H9 (cell line): ENCODE measurements at places on chromosomes 16 and 17. TPM values are rescaled to one million over a fixed set of nuclear protein-coding genes. Genes with fewer than 3 reads are reported as not detected.

GSG1L2 gene
- total RNA-seq = not detected in 2 replicates

SYT17 gene
- 2.6 and 3.0 TPM in 2 replicates for total RNA-seq

UTP18 gene
- total RNA-seq = 78.3 and 79.5 TPM in 2 replicates

NQO1 gene
- 64.6 and 66.9 TPM in 2 replicates for total RNA-seq

KRTAP9-8 gene
- not detected in 2 replicates for total RNA-seq

LRRC45 gene
- 28.7 and 30.6 TPM in 2 replicates for total RNA-seq

PLXDC1 gene
- 1.6 and 2.0 TPM in 2 replicates for total RNA-seq

GAST gene
- not detected in 2 replicates for total RNA-seq

MT3 gene
- 0.61 TPM in 1 of 2 replicates, not detected in the other for total RNA-seq

DNA sequence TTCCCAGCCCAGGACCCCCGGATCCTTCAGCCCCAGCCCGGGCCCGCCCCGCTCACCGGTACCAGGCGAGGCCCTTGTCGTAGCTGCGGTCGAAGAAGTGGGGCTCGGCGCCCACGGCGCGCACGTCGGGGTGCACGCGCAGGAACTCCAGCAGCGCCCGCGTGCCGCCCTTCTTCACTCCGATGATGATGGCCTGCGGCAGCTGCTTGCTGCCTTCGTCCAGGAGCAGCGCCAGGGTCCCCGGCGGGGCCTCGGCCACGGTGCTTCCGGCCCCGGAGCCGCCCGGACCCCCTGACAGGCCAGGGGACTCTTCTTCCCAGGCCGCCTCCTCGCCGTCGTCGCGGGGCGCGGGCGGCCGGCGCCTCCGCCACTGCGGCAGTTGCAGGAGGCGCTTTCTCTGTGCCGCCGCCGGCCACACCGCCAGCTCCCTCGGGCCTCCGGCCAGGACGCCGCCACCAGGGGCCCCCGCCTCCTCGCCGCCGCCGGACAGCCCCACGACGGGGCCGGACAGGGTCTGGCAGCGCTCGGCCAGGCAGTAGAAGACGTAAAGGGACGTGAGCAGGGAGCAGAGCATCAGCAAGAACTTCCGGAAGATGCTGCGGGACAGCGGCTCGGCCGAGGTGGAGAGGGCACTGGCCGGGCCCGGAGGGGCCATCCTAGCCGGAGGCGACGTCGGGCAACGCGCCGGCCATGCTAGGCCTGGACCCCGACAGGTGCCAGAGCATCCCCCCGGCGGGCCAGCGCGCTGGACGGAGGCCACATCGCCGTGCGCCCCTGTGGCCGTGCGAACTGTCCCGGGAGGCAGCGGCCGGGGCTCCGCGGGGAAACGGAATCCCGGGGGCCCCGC, 1.0 kb downstream of the HS3ST3A1 start:
- DNase-seq = peak; percentile 57
- no peaks in the 10 kb centered on the region for H3K36me3 ChIP-seq
- H3K4me3 ChIP-seq = peak overlapping the region; percentile 86

GRCh38 chr17:39027455-39028035, 60.3 kb upstream of the FBXO47 start:
- H3K4me3 ChIP-seq = peak overlapping the region; percentile 79
- no peaks in the 10 kb centered on the region for H3K36me3 ChIP-seq
- DNase-seq = no peak
- no peak overlapping the region for H3K27ac ChIP-seq
- H3K27me3 ChIP-seq = no peaks in the 10 kb centered on the region

- peaks cover 24% of the 10 kb centered on the region for H3K36me3 ChIP-seq
- H3K27ac ChIP-seq = no peak overlapping the region
- DNase-seq = peak; percentile 19
- peaks cover 3% of the 10 kb centered on the region; the same call in 1 of the 2 replicates for H3K4me1 ChIP-seq
- H3K4me3 ChIP-seq = no peak overlapping the region
Measured at GRCh38 chr16:67235816-67236562, 9.1 kb downstream of the TMEM208 start.

DNA sequence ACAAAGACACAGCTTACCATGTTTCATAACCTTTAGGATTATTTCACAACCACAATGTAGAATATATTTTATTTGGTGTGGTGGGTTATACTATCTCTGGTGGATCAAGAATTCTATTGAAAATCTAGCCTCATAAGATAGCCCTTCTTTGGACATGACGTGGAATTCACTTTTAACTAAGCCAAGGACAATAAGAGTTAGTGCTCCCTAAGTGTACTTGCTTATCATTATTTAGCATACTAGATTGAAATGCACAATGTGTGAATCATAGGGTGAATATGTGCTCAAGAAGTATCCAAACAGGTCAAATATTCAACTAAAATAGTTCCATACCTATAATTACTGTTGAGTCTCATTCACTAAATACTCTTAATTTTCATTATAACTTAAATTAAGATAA, 1179.5 kb upstream of the GOT2 start:
- no peak for DNase-seq
- no peaks in the 10 kb centered on the region for H3K36me3 ChIP-seq
- H3K4me1 ChIP-seq = peaks cover 4% of the 10 kb centered on the region
- no peaks in the 10 kb centered on the region for H3K27me3 ChIP-seq

GRCh38 chr16:89444728-89445127, 45.6 kb downstream of the ANKRD11 start:
- H3K4me3 ChIP-seq = no peak overlapping the region
- H3K36me3 ChIP-seq = peaks cover 14% of the 10 kb centered on the region
- peaks cover 11% of the 10 kb centered on the region; the same call in 1 of the 2 replicates for H3K4me1 ChIP-seq
- H3K27me3 ChIP-seq = no peaks in the 10 kb centered on the region

DNA sequence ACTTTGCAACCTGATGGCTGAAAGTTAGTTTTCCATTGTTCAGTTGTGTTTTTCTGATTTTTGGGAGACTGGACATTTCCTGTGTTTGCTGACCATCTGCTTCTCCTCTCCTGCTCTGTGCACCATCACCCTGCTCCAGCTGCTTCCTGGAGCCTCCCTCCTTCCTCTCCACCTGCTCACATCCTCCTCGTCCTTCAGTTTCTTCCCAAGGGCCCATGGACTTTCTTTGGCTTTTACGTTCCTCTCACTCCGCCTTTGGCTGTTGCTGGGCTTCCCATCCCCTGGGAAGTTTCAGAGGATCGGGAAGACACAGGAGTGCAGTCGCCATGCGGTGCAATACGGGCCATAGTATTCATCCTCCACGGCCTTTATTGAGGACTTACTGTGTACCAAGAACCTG, 61.6 kb downstream of the TNFRSF13B start:
- no peaks in the 10 kb centered on the region for H3K4me1 ChIP-seq
- H3K27me3 ChIP-seq = no peaks in the 10 kb centered on the region
- peak; percentile 25 for DNase-seq
- no peaks in the 10 kb centered on the region for H3K36me3 ChIP-seq
- H3K4me3 ChIP-seq = no peak overlapping the region

GRCh38 chr16:15599303-15600070, 43.5 kb downstream of the MARF1 start:
- no peaks in the 10 kb centered on the region for H3K27me3 ChIP-seq
- H3K36me3 ChIP-seq = peaks cover 81% of the 10 kb centered on the region
- H3K4me1 ChIP-seq = no peaks in the 10 kb centered on the region
- no peak for DNase-seq

DNA sequence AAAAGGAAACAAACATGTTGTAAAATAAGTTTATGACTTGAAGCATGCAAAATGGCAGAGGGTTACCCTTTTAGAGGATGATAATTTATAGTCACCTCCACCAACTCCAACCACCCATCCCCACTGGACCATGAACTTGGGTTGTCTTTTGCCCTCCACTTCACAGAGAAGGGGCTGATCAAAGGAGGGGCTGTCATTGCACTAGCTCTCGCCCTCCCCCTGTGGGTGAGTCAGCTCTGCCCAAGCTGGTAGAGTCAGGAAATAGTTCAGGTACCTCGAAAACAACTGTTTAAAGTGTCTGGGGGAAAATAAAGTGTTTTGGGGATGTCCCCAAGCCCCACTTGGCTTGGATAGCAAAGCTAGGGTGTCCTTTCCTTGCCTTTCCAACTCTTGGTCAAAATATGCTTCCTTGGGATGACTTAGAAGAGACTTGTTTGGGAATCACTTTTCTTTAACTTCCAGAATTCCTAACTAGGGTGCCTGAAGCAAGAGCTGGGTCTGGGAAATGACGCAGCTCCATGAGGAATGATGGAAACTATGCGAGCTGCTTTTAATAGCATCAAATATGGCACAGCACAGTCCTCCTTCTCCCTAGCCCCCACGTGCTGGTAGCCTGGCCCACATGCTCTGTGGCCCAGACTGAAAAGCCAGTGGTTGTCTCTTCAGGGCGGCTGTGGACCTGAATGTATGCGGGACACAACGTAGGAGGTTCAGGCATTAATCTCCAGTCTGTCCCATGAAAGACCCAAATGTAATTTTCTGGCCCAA, 40.7 kb downstream of the TBX4 start:
- no peaks in the 10 kb centered on the region; the same call in 1 of the 2 replicates for H3K4me1 ChIP-seq
- no peak overlapping the region for H3K27ac ChIP-seq
- H3K36me3 ChIP-seq = no peaks in the 10 kb centered on the region
- no peak for DNase-seq
- H3K4me3 ChIP-seq = no peak overlapping the region
- H3K27me3 ChIP-seq = no peaks in the 10 kb centered on the region

- peaks cover 33% of the 10 kb centered on the region for H3K36me3 ChIP-seq
- H3K27ac ChIP-seq = no peak overlapping the region
- H3K4me3 ChIP-seq = no peak overlapping the region
- no peaks in the 10 kb centered on the region for H3K27me3 ChIP-seq
- no peaks in the 10 kb centered on the region for H3K4me1 ChIP-seq
Measured at GRCh38 chr16:85640585-85640984, 27.5 kb downstream of the GSE1 start.

DNA sequence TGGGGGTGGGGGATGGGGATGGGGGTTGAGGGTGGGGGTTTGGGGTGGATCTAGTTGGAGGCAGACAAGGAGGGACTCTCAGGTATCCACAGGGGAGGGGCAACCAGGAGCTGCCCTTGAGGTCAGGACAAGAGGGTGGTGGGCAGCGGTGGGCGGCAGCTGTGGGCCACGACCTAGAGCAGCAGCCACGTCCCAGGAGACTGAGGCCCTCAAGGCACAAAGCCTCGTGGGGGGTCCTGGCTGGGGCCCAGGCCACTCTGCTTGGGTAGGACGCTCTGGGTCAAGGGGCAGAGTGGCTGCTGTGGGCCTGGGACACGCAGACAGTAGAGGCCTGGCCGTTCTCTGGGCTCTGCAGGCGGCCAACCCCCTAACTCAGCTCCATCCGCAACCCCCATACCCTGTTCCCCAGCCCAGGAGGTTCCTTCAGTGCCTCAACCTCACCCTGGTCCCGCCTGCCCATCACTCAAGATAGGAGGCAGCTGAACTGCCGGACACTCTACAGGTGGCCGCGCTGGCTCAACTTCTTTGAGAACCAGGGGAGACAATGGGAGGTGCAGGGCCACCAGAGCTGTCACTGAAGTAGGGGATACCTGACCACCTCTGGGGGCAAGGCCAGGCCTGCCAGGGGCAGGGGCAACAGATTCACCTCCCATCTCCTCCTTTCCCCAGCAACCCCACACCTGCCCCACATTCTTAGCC, 75.6 kb downstream of the ENGASE start:
- no peak for DNase-seq
- no peaks in the 10 kb centered on the region for H3K36me3 ChIP-seq
- no peak overlapping the region for H3K4me3 ChIP-seq
- no peak overlapping the region for H3K27ac ChIP-seq

GRCh38 chr17:63458478-63458877, 12.4 kb upstream of the CYB561 start:
- peaks cover 7% of the 10 kb centered on the region; the same call in 1 of the 2 replicates for H3K36me3 ChIP-seq
- no peaks in the 10 kb centered on the region for H3K4me1 ChIP-seq
- DNase-seq = no peak
- H3K27ac ChIP-seq = no peak overlapping the region
- H3K4me3 ChIP-seq = no peak overlapping the region

GRCh38 chr17:60947100-60947499, 269.4 kb downstream of the BCAS3 start:
- H3K27ac ChIP-seq = no peak overlapping the region
- no peak overlapping the region for H3K4me3 ChIP-seq
- no peaks in the 10 kb centered on the region for H3K4me1 ChIP-seq
- DNase-seq = no peak
- H3K36me3 ChIP-seq = no peaks in the 10 kb centered on the region

DNA sequence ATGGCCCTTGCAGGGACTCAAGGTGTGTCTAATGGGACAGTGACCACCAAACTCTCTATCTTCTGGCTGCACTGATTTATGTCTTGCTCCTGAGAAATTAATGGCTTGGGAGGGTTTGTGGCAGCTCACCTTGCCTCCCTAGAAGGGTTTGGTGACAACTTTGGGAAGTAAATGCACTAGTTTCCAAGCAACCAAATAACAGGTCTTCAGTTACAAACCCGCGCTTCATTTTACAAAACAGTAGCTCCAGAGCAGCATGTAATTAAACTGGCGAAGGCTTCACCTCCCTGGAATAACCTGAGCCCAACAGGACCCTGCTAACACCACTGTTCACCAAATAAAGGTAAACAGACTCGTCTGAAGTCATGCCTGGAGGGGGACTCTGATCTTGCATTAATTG, 318.3 kb downstream of the SLC39A11 start:
- no peak for DNase-seq
- H3K4me1 ChIP-seq = no peaks in the 10 kb centered on the region
- peaks cover 10% of the 10 kb centered on the region for H3K36me3 ChIP-seq
- H3K4me3 ChIP-seq = no peak overlapping the region
- no peaks in the 10 kb centered on the region for H3K27me3 ChIP-seq

GRCh38 chr17:77569846-77570564, 388.5 kb upstream of the TNRC6C start:
- H3K4me3 ChIP-seq = no peak overlapping the region
- DNase-seq = no peak
- H3K4me1 ChIP-seq = peaks cover 4% of the 10 kb centered on the region
- no peaks in the 10 kb centered on the region; the same call in 1 of the 2 replicates for H3K27me3 ChIP-seq

- no peaks in the 10 kb centered on the region for H3K4me1 ChIP-seq
- H3K36me3 ChIP-seq = no peaks in the 10 kb centered on the region
- H3K27ac ChIP-seq = no peak overlapping the region
- no peak overlapping the region for H3K4me3 ChIP-seq
- DNase-seq = no peak
Measured at GRCh38 chr16:83887564-83887963, 11.4 kb upstream of the MLYCD start.

DNA sequence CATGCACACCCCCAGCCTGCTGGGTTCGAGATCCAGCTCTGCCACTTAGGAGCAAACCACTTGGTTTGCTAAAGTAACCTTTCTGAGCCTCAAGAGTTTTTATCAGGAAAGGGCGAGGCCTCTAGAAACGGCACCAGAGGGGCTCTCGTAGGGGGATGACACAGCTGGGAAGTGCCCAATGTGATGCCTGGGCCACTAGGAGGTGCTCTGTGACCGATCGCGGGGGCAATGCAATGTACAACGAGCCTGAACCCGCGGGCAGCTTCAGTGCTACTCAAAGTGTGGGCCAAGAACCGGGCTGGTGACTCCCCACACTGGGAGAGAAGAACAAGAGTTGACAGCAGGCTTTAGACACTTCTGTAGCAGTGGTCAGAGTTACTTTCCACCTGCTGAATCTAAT, 9.4 kb downstream of the C16orf89 start:
- H3K27ac ChIP-seq = no peak overlapping the region
- no peaks in the 10 kb centered on the region for H3K27me3 ChIP-seq
- peak; percentile 81 for DNase-seq
- H3K4me3 ChIP-seq = no peak overlapping the region
- no peaks in the 10 kb centered on the region for H3K36me3 ChIP-seq

DNA sequence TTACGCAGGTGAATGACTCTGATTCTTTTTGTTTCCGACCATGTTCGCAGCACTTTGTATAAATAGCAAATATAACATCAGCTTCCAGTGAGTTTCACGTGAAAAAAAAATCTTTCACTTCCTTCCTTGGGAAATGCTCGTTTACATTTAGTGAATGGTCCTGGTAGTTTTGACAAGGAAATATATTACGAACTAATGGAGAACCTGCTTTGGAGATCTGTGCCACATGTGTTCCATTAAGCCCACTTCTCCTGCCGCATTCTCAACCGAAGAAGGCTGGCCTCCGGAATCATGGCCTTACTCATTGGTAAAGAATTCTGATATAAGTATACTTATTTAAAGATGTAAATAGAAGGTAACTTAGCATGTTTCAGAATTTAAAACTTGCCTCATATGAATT, 3.6 kb downstream of the CRAMP1 start:
- no peak overlapping the region for H3K27ac ChIP-seq
- no peak for DNase-seq
- H3K36me3 ChIP-seq = peaks cover 11% of the 10 kb centered on the region
- no peaks in the 10 kb centered on the region for H3K4me1 ChIP-seq
- peak overlapping the region; percentile 83 for H3K4me3 ChIP-seq
